ENCODE measurements at places on chromosomes 6 and 20. TPM values are rescaled to one million over a fixed set of nuclear protein-coding genes. Genes with fewer than 3 reads are reported as not detected.

The GPX5 gene
- polyA plus RNA-seq, result not detected

The PAX1 gene
- polyA plus RNA-seq, result not detected

The SLPI gene
- polyA plus RNA-seq, result 262 TPM

The FAM162B gene
- polyA plus RNA-seq, result not detected

The EFCAB8 gene
- polyA plus RNA-seq, result 0.03 TPM

The ULBP1 gene
- 2.2 TPM for polyA plus RNA-seq

GRCh38 chr6:137799950-137800568 lies 67.0 kb upstream of the TNFAIP3 start:
- peak; percentile 66 for DNase-seq

DNA sequence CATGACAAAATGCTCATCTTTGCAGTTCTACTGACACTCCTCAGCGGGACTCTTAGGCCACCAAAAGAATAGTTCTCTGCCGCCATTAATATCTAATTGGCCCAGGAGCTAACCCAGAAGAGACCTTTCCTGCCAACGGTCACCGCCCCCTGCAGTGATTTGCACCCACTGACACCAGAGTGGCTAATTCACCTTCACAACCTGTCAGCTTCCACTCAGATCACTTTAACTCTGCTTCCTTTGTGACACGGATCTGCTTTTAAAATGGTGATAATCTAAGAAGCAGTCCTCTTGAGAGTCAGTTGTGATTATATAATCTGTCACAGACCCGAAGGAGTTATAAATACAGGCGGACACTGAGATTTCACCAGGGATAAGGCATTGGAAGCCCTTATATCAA lies 172.8 kb downstream of the FRK start:
- no peak for DNase-seq

GRCh38 chr20:41608606-41609005 lies 9.6 kb downstream of the CHD6 start:
- no peak for DNase-seq

DNA sequence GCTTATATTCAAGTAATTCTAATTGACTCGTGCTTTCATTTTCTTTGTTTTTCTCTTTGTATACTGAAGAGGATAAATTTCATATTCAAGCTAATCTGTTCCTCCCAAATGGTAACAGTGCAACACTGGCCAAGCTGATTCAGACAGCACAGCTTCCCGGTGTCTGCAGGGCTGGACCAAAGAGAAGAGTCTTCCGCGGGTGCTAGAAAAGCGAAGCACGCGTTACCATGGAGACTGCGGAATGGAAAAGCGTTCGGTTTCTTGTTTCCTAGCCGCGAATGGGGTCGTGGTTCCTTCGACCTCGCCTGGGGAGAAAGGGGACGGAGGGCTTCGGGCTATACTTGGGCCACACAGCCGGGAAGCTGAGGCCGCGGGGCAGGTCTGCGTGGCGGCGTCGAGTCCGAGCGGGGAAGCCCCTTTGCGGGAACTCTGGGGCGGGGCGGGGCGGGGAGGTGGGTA lies 6.2 kb upstream of the ZNF311 start:
- no peak for DNase-seq

- no peak for DNase-seq
Observed at GRCh38 chr6:35973670-35974222, 50.7 kb downstream of the SLC26A8 start.
